GM23248 (cell line): ENCODE measurements at places on chromosomes 4 and X. TPM values are rescaled to one million over a fixed set of nuclear protein-coding genes. Genes with fewer than 3 reads are reported as not detected.

GAK gene
- total RNA-seq: 86.7 and 88.8 TPM in 2 replicates

EDNRA gene
- total RNA-seq: 0.63 and 0.86 TPM in 2 replicates

GLOD5 gene
- not detected in 2 replicates for total RNA-seq

CT45A2 gene
- not detected in 2 replicates for total RNA-seq

CDKL2 gene
- total RNA-seq: not detected in 2 replicates

CFAP47 gene
- not detected in 2 replicates for total RNA-seq

GPR82 gene
- not detected in 2 replicates for total RNA-seq

HTN3 gene
- not detected in 2 replicates for total RNA-seq

GRCh38 chr4:3257556-3258482, 8.9 kb downstream of the MSANTD1 start:
- H3K27ac ChIP-seq: no peak overlapping the region
- H3K27me3 ChIP-seq: no peaks in the 10 kb centered on the region
- DNase-seq: peak; percentile 82

DNA sequence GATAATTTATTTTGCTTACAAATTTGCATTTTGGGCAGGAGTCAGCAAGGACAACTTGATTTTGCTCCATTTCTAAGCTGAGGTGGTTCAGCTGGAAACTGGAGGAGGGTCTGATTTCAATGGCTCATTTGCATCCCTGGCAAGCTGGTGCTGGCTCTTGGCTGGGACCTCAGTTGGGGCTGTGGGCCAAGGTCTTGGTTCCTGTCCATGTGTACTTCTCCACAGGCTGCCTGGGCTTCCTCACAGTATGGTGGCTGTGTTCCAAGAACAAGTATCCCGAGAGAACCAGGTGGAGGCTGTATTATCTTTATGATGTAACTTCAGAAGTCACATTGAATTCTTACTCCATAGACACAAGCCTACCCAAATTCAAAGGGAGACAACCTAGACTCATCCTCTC, 77.0 kb upstream of the STX18 start:
- DNase-seq: no peak
- H3K27ac ChIP-seq: no peak overlapping the region
- peaks cover 13% of the 10 kb centered on the region for H3K4me1 ChIP-seq
- H3K4me3 ChIP-seq: no peak overlapping the region

DNA sequence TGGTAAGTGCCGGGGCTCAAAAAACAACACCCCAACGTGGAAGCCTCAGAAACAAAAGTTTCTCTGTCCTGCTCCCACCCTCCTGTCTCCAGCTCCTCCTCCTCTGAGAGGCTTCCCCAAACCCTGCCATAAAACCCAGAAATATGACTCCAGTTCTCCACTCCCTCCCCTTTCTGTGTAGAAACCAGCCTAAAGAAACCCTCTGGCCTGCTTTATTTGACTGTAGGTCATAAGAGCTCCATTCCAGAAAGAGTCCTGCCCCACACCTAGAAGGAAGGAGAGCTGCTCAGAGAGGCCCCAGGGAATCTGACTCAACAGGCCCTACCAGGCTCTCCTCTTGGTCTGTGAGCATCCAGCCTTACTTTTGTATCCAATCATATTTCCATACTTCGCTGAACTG, 872 bp upstream of the S100P start:
- H3K4me3 ChIP-seq: no peak overlapping the region
- no peaks in the 10 kb centered on the region for H3K27me3 ChIP-seq
- H3K27ac ChIP-seq: peak overlapping the region; percentile 27; the same call in 1 of the 2 replicates
- peak; percentile 61 for DNase-seq
- H3K36me3 ChIP-seq: no peaks in the 10 kb centered on the region

DNA sequence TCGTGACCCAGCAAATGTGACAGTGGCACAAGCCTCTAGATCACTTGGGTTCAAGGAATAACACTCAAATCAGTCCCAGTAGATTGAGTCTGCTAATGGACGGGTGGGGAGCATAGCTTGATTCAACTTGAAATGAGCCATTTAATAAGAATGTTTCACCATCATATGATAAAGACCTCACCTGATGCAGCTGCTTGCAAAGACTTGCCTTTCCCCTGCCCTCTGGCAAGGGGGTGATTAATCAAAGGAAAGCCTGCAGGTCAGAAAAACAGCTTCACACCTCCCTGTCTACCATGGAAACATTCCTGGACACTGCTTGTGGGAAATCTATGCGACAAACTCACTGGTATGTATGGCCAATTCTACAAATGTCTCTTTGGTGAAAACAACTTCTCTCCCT, 54.5 kb downstream of the CD99L2 start:
- H3K27me3 ChIP-seq: no peaks in the 10 kb centered on the region
- H3K36me3 ChIP-seq: no peaks in the 10 kb centered on the region
- H3K4me1 ChIP-seq: peaks cover 7% of the 10 kb centered on the region; the same call in 1 of the 2 replicates
- no peak for DNase-seq
- no peak overlapping the region for H3K4me3 ChIP-seq

DNA sequence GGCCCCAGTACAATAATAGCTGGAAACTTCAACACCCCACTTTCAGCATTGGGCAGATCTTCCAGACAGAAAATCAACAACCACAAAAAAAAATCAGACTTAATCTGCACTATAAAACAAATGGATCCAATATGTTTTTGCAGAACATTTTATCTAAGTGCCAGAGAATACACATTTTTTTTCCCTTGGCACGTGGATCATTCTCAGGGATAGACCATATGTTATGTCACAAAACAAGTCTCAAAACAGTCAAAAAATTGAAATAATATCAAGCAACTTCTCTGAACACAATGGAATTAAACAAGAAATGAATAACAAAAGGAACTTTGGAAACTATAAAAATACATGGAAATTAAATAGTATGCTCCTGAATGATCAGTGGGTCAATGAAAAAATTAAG, 576.3 kb downstream of the PCDH19 start:
- no peak overlapping the region for H3K27ac ChIP-seq
- DNase-seq: no peak
- no peaks in the 10 kb centered on the region for H3K27me3 ChIP-seq
- H3K4me3 ChIP-seq: no peak overlapping the region

- DNase-seq: no peak
- no peak overlapping the region for H3K4me3 ChIP-seq
- H3K27me3 ChIP-seq: no peaks in the 10 kb centered on the region
- no peaks in the 10 kb centered on the region for H3K4me1 ChIP-seq
- H3K27ac ChIP-seq: no peak overlapping the region
Measured at GRCh38 chr4:128623508-128624215, 185.8 kb upstream of the JADE1 start.

GRCh38 chr4:2762048-2762447, 5.9 kb upstream of the TNIP2 start:
- no peak for DNase-seq
- H3K27ac ChIP-seq: no peak overlapping the region

GRCh38 chrX:131289527-131289926, 421 bp upstream of the IGSF1 start:
- H3K36me3 ChIP-seq: no peaks in the 10 kb centered on the region
- no peaks in the 10 kb centered on the region for H3K27me3 ChIP-seq
- no peaks in the 10 kb centered on the region for H3K4me1 ChIP-seq
- no peak overlapping the region for H3K4me3 ChIP-seq

- H3K4me3 ChIP-seq: peak overlapping the region; percentile 22; the same call in 1 of the 2 replicates
- H3K36me3 ChIP-seq: peaks cover 81% of the 10 kb centered on the region
- peak overlapping the region; percentile 64 for H3K27ac ChIP-seq
Measured at GRCh38 chrX:45749375-45749774, 548.7 kb upstream of the DIPK2B start.

DNA sequence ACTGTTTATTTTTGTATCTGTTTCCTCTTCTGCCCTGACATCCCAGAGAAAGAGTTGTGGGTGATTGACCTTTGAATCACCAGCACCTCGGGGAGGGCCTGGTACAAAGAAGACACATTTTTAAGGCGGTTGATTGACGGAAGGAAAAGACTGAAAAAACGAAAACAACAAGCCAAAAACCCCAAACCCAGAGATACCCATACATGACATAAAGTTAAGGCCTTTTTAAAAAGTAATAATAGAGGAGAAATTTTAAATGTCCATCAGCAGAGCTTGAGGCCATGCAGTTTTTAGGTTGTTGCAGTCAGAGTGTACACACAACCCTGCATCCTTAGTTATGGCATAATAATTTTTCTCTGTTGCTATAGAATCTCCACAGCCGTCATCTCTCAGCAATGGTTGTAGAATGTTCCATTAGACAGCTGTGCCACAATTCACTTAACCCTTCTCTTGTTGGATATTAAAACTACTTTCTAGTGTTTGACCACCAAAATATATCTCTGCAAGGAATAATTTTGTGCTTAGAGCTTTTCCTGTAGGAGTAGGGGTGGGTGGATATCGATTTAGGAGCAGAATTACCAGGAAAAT, 110.2 kb downstream of the GNL3L start:
- no peaks in the 10 kb centered on the region for H3K27me3 ChIP-seq
- H3K36me3 ChIP-seq: no peaks in the 10 kb centered on the region
- H3K4me3 ChIP-seq: peak overlapping the region; percentile 69
- H3K27ac ChIP-seq: peak overlapping the region; percentile 96

- H3K27me3 ChIP-seq: no peaks in the 10 kb centered on the region
- H3K4me3 ChIP-seq: no peak overlapping the region
- peak; percentile 38 for DNase-seq
- H3K4me1 ChIP-seq: no peaks in the 10 kb centered on the region
- no peaks in the 10 kb centered on the region for H3K36me3 ChIP-seq
Measured at GRCh38 chr4:155703486-155704247, 37.0 kb downstream of the GUCY1A1 start.

- H3K36me3 ChIP-seq: no peaks in the 10 kb centered on the region
- H3K27me3 ChIP-seq: no peaks in the 10 kb centered on the region
- no peaks in the 10 kb centered on the region for H3K4me1 ChIP-seq
- H3K4me3 ChIP-seq: no peak overlapping the region
- H3K27ac ChIP-seq: no peak overlapping the region
Measured at GRCh38 chr4:69776696-69777095, 16.3 kb upstream of the SULT1B1 start.

DNA sequence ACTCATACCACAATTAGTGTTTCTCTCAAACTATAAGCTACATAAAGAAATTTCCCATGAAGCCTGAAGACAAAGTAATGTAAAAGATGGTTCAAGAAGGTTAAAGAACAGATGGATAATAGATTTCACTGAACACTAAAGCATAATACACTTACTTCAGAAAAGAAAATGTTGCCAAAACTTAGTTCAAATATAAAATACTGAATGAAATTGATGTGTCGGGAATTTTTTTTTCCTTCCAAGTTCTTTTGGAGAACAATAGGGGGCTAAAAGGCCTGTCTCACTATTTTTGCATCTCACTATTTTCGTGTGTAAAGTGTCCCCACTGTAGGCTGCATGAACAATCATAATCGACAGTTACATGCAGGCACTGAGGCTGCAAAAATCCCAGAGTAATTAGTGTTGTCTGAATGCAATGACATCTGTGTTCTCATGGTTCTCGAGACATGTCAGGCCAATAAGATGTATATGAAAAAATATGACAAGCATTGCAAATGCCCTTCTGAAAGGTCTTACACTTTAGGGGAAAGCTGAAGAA, 11.9 kb upstream of the MAB21L2 start:
- H3K4me3 ChIP-seq: no peak overlapping the region
- peaks cover 21% of the 10 kb centered on the region for H3K4me1 ChIP-seq
- no peak for DNase-seq
- H3K27me3 ChIP-seq: no peaks in the 10 kb centered on the region

DNA sequence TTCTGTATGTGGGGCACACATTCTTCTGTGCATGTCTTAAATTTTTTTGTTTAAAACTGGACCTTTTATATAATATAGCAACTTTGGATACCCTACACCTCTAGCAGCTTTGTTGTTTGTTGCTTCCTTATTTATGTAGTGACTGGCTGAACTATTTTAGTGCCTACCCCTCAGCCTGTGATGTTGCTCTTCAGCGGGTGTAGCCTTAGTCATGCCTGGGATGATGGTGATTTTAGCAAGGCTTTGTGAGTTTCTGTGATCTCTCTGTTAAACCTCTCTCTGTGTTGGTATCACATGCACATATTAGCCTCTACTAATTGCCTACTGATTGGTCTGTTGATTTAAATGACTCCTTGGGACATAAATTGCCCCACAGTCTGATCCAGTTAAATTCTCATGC, 22.8 kb downstream of the USP9X start:
- peak; percentile 35 for DNase-seq
- no peaks in the 10 kb centered on the region for H3K27me3 ChIP-seq
- H3K36me3 ChIP-seq: no peaks in the 10 kb centered on the region
